ENCODE measurements at places on chromosomes 7 and 10.
A peak's percentile ranks its signal among the peaks of the same experiment; 100 is the strongest.

GRCh38 chr10:99115703-99116102 is 119.9 kb downstream of the HPSE2 start:
- no peak for DNase-seq

DNA sequence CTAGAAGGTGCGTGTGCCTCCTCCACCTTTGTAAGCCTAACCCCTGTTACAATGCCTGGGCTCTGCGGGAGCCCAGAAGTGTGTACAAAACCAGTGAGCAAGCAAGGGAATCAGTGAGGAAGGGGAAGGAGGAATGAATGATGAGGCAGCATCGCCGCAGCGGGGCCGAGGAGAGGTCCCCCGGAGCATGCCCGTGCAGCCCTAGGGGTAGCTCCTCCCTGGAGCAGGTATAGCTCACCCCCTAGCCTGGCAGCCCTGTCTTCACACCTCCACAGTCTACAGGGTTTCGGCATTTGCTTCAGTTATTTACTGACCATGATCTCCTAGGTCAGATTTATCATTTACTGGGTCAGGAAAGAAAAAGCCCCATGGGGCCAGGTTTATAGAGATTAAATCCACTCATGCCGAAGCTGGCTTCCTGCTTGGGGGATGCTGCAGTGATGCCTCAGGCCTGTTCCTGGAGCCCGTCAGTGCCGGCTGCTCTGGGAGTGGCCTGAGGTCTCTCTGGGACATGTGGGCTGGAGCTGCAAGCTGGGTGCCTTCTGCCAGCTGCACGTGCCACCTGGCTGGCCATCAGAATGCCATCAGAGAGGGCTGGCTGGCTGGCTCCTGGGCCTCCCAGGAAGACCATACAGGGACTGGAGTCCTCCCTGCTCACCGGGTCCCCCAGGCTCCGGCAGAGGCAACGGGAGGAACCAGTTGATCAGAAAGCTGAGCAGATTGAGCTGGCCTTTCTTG is 138.9 kb downstream of the GRK5 start:
- no peak for DNase-seq

DNA sequence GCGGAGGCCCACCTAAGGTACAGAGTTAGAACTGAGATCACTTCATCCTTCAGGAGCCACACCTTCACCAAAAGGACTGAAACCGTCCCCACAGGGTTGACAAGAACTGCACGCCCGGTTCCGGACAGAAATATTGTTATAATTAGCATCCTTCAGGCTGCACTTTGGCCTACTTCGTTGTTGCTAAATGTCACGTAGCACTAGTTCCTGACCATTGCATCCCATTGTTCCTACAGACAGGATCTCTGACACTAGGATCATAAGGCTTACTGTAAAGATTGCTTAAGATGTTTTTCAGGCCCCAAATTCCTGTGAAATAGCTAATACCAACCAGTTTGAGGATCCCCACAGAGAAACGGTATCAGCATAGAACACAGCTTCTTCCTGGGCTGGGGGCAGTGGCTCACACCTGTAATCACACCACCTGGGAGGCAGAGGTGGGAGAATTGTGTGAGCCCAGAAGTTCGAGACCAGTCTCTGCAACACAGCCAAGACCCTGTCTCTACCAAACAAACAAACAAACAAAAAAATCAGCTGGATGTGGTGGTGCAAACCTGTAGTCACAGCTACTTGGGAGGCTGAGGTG is 18.3 kb upstream of the EIF4H start:
- no peak for DNase-seq

GRCh38 chr7:82164813-82165212 is 278.8 kb downstream of the CACNA2D1 start:
- DNase-seq, result no peak

DNA sequence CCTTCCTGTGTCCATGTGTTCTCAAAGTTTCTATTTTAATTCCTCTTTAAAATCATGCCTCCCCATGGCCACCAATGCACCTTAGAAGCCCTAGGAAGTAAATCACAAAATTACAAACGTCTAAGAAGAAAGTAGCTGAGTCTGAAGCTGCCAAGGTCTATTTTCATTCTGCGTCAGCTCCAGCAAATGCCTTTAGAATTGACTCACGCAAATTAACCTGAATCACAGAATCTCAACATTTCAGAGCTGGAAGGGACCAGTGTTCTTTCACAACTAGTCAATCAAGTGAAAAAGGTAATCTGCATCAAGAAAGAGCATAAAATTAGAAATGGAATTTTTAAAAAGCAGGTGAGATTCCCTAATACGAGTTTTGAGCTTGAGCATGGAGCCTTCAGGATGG is 1017.6 kb downstream of the SORCS3 start:
- DNase-seq, result no peak

- peak; percentile 71 for DNase-seq
Measured at GRCh38 chr10:15254808-15255648, 86.5 kb upstream of the NMT2 start.

- DNase-seq, result peak; percentile 40
Measured at GRCh38 chr7:73451780-73452398, 18.3 kb downstream of the FZD9 start.

DNA sequence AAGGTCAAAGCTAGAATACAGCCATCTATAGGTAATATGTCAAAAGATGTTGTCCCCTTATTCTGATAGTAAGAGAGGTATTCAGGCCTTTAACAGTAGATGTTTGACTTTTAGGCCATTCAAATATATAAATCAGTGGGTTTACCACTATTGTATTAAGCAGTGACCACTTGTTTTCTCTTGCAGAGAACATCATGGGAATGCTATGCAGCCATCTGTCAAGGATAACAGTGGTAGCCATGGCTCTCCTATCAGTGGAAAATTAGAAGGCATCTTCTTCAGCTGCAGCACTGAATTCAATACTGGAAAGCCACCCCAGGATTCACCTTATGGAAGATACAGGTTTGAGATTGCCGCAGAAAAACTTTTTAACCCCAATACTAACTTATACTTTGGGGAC is 68.4 kb downstream of the PHYHIPL start:
- DNase-seq, result no peak
